ENCODE measurements at places on chromosomes 2 and 18.

DNA sequence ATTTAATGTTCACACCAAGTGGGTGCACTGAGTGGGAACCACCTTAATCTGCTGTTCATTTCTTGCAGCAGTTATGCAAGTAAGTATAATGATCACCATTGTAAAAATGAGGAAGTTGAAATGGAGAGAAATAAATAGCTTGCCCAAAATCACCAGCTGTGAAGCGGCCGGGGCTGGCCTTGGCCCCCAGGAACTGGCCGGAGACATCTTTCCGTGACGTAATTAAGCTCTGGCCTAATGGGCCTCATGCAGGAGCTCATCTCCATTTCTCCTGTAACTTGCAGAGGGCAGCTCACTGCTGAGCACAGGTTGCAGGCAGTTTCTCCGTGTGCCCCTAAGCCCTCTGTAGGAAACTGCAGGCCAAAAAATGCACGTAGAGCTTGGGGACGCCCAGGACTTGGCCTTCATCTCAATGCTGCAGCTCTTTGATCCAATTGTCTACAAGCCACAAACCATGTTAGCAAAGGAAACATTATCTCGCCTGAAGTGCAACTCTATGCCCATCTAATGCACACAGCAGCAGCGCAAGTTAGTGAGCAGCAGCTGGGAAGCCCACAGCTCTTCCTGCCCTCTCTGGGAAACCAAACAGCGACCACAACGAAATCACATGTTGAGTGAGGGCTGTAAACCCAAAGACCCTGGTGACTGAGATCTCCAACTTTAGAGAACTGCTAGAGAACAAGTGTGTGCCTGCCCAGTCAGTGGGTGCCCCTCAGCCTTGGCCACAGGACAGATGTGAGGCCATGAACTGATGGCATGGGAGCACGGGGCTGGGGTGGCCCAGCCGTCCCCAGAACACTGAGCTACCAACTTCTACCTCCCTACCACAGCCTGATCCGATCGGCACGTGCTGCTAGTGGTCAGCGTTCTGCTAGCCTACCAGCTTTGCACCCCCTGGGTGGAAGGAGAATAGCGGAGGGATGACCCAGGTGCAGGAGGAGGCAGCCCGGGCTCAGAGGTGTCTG is 28.8 kb downstream of the APCDD1 start:
- no peak for DNase-seq

GRCh38 chr2:170514140-170514539 is 201.0 kb upstream of the SP5 start:
- no peak for DNase-seq

DNA sequence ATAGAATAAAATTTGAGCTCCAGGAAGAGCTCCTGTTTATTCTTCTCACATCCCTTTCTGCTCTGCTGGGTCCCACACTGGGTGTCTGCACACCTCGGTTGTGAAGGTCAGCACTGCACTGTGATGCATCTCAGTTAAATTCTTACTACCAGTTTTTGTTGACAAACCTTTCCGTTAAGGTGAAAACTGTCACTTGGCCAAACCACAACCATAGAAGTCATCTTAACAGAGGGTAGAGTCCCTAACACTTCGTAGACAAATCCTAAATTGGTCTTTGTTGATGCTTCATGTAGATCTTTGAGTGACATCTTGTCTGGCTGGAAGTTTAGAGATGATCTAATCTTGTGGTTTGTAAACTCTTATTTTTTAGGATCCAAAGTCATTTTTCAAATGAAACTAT is 167.4 kb upstream of the MAP3K20 start:
- DNase-seq, result no peak

GRCh38 chr2:117850015-117850414 is 35.5 kb downstream of the DDX18 start:
- no peak for DNase-seq

DNA sequence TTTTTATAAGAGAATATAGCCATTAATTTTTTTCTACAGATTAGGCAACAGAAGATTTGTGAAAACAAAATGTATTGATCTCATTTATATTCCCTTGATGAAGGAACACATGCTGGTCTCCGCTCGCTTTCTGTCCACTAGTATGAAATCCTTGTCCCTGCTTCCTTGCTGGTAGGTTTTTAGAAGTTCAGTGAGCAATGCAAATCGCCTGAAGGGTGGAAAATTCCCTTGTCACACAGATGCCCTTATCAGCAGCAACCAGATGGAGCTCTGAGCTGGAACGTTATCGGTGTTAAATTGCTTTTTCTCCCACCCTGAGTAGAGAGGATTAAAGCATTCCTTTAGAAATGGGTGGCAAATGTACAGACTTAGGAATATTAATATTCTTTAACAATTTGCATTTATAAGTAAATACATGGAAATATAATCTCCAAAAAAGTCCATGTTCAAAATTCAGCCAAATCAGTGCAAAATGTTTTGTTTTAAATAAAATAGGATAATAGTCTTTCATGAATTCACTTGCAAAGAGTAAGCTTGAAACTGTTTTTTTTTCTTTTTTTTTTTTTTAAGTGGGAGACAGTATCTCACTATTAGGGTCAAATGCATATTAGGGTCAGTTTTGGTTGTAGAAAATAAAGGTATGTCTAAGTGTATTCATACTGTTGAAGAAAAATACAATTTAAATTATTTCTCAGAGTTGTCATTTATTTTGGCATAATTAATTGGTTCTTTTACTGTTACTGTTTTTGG is 164.0 kb upstream of the MYO3B start:
- DNase-seq, result no peak

GRCh38 chr2:86174445-86174844 is 20.8 kb downstream of the IMMT start:
- DNase-seq, result no peak

- DNase-seq, result no peak
These were observed 402.1 kb downstream of the PARD3B start for GRCh38 chr2:204947405-204947804.
